ENCODE measurements at places on chromosomes 5 and 9. TPM values are rescaled to one million over a fixed set of nuclear protein-coding genes. Genes with fewer than 3 reads are reported as not detected.

PCDHB13 gene
- not detected for total RNA-seq

GRCh38 chr5:155307229-155307628 is 293.7 kb downstream of the KIF4B start:
- DNase-seq, result no peak

GRCh38 chr9:138071731-138072130 is 194.1 kb downstream of the CACNA1B start:
- no peak for DNase-seq

NR2F1 gene
- total RNA-seq, result not detected

DNA sequence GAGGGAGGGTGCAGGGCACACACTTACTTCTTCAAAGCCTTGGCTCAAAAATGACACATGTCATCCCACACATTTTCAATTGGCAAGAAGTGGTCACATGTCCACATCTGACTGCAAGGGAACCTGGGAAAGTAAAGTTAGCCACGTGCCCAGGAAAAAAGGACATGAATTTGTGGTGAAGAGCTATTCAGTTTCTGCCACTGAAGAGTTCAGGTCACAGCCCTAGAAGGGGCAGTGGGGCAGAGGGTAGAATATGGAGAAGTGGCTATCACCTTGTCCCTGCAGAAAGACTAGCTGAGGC is 1.9 kb upstream of the RGS14 start:
- no peak for DNase-seq

GRCh38 chr5:156947925-156948324 is 15.1 kb downstream of the TIMD4 start:
- peak; percentile 51 for DNase-seq

SLC25A25 gene
- total RNA-seq, result 10.8 TPM

- DNase-seq, result no peak
Measured at GRCh38 chr5:144567421-144567780, 396.7 kb downstream of the KCTD16 start.

NME5 gene
- total RNA-seq, result not detected

- no peak for DNase-seq
Measured at GRCh38 chr9:137434498-137435380, 6.4 kb downstream of the ENTPD8 start.

PARP8 gene
- total RNA-seq, result 38.8 TPM

DNA sequence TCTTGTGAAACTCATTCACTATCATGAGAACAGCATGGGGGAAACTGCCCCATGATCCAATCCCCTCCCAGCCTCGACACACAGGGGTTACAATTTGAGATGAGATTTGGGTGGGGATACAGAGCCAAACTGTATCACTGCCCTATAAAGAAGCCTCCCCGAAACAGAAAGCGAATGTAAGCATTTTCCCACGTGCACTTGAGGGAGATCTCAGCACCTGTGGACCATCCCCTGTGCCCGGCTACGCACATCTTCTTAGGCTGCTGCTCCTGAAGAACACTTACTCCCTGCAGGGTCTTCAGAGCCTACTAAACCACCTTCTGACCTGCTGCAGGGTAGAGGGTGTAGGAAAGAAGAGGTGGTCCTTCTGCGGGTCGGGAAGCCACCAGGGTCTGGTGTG is 410.2 kb upstream of the IRX2 start:
- no peak for DNase-seq

GRCh38 chr5:96081276-96081858 is 119.7 kb upstream of the ELL2 start:
- no peak for DNase-seq

MARCHF3 gene
- 4.2 TPM for total RNA-seq

CYLC2 gene
- total RNA-seq, result not detected

C5orf58 gene
- total RNA-seq, result not detected

DNA sequence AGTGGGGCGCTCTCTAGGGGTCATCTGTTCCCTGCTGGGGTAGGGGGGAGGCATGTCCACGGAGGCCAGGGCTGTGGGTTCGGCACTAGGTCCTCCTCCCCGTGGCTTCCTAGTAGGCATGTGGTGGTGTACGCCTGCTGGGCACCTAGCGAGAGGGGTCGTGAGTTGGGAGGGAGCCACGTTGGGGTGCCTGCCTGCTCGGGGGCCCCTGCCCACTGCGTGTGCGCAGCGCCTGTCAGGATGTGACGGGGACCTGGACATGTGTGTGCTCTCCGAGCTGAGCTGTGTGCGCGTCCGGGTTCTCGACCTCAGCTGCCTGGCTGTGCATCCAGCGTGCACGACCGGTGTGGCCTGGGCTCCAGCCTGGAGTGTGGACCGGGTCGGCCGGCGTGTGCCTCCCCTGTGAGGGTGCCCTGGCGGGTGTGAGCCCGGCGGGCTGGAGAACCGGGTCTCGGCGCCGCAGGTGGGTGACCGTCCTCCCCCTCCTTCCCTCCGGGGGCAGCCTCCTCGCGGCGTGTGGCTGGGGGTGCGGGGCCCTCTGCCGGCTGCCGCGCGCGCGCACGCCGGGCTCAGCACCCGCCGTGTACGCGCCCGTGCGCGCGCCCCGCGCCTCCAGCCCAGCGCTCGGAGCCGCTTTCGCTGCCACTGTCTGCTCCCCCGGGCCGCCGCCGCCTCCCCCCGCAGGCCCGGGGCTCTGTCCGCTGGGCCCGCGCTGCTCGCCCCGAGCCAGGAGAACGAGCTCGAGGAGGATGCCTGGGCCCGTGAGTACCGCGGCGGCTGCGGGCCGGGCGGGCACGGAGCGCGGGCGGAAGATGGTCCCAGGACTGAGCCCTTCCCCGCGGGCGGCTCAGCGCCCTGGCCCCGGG is at the start of gene PRR7:
Gene PRR7 (plus strand): TSS at position 615 of the 866 bp plus-strand sequence. CDS start 8,254 bp downstream, outside the sequence.
- DNase-seq, result peak; percentile 83

DNA sequence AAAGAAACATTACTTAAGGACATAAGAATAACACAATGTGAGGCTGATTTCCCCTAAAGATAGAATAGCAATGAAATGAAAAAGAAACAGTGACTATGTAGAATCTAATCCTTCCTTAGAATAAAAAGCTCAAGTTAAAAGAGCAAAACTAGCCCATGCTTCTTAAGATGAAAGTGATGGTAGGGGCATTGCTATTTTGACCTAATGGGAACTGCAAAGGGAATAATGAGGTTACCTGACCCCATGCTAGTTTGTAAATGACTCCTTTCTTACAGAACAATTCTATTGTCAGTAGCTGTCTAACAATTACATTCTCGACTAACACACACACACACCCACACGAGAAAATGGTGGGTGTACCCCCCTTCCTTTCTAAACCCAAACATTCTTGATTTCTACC is 575.8 kb downstream of the CSNK1G3 start:
- DNase-seq, result no peak

- no peak for DNase-seq
Measured at GRCh38 chr9:127368852-127369402, 28.0 kb upstream of the SLC2A8 start.

MSX2 gene
- not detected for total RNA-seq

NEURL1B gene
- 0.19 TPM for total RNA-seq

GRCh38 chr5:16930496-16930895 is 5.6 kb downstream of the MYO10 start:
- DNase-seq, result no peak

PCDHGA12 gene
- 0.07 TPM for total RNA-seq

DNA sequence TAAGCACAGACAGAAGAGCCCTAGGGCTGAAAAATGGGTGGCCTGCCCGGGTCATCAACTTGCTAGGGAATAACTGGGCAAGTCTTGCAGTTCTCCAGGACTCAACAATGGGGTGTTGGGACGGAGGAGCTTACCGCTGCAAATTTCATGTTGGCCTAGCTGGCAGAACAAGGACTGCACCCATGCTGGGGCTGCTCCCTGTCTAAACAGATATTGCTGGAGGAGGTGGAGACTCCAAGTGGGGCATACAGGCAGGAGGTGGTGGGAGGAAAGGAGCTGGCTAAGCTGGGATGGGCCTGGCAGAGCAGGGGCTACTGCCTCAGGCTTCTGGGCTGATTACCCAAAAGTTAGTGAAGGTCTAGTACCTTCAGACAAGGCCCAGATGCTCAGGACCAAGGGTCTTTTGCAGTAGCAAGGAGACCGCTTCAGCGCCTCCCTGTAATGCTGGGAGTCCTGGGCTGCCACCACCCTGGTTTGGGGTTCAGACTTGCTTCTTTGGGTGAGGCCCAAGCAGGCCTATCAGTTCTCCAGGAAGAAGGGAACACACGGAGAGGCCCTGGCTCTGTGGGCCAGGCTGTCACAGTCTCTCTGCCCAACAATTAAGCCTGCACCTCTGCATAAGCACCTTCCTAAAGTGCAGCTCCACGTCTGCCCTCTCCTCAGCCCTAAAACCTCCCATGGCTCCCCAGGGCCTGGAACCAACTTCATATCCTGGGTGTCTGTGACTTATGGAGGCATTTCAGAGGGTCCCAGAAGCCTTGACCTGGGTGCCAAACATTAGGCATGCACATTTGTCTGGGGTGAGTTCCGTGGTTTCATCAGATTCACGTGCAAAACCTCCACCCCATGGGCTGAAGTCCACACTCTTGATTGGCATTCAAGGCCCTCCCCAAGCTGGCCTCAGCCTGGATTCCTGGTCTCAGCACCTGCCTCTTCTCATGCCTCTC is 24.2 kb upstream of the KIF12 start:
- DNase-seq, result no peak

GRCh38 chr5:81972492-81972783 is 615 bp downstream of the ATG10 start:
- DNase-seq, result no peak

DNA sequence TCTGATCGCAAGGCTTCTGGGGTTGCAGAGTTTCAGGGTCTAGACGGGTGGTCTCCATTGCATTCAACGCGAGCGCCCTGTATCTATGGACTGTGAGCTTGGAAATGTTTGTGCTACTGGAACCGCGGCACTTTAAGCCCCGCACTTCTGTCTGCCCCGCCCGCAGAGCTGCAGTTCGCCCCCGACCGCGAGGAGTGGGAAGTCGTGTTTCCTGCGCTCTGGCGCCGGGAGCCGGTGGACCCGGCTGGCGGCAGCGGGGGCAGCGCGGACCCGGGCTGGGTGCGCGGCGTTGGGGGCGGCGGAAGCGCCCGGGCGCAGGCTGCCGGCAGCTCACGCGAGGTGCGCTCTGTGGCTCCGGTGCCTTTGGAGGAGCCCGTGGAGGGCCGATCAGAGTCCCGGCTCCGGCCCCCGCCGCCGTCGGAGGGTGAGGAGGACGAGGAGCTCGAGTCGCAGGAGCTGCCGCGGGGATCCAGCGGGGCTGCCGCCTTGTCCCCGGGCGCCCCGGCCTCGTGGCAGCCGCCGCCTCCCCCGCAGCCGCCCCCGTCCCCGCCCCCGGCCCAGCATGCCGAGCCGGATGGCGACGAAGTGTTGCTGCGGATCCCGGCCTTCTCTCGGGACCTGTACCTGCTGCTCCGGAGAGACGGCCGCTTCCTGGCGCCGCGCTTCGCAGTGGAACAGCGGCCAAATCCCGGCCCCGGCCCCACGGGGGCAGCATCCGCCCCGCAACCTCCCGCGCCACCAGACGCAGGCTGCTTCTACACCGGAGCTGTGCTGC is 1.0 kb downstream of the ADAMTS19 start:
- DNase-seq, result peak; percentile 54

- no peak for DNase-seq
Measured at GRCh38 chr5:116614603-116614920, 39.9 kb upstream of the SEMA6A start.

C7 gene
- total RNA-seq, result not detected

- no peak for DNase-seq
Measured at GRCh38 chr5:30100148-30100713, 1093.3 kb upstream of the CDH6 start.

GRCh38 chr5:111636736-111637135 is 120.3 kb downstream of the NREP start:
- DNase-seq, result no peak

GZMA gene
- total RNA-seq, result 2.4 TPM

DNA sequence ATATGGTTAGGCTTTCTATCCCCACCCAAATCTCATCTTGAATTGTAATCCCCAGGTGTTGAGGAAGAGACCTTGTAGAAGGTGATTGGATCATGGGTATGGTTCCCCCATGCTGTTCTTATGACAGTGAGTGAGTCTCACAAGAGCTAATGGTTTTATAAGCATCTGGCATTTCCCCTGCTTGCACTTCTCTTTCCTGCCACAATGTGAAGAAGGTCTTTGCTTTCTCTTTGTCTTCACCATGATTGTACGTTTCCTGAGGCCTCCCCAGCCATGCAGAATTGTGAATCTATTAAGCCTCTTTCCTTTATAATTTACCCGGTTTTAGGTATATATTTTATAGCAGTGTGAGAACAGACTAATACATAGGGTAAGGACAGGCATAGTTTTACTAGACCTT is 334.5 kb downstream of the TLR4 start:
- no peak for DNase-seq

DNA sequence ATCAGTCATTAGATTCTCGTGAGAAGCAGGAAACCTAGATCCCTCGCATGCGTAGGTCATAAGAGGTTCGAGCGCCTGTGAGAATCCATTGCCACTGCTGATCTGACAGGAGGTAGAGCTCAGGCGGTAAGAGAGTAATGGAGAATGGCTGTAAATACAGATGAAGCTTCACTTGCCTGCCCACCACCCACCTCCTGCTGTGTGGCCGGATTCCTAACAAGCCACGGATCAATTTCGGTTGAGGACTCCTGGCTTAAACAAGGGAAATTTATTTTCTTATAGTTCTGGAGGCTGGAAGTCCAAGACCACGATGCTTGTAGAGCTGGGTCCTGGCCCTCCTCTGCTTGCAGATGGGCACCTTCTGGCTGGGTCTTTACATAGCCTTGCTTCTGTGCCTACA is 200.4 kb downstream of the PCSK5 start:
- DNase-seq, result no peak

Data from activated CD4-positive, alpha-beta T cell treated with anti-CD3 and anti-CD28 coated beads for 36 hours (primary cell).